ENCODE measurements at places on chromosomes 3 and 15.

GRCh38 chr3:124964387-124964786, 29.8 kb upstream of the MUC13 start:
- no peak for DNase-seq

GRCh38 chr3:150114873-150115540, 144.3 kb upstream of the PFN2 start:
- DNase-seq: no peak

DNA sequence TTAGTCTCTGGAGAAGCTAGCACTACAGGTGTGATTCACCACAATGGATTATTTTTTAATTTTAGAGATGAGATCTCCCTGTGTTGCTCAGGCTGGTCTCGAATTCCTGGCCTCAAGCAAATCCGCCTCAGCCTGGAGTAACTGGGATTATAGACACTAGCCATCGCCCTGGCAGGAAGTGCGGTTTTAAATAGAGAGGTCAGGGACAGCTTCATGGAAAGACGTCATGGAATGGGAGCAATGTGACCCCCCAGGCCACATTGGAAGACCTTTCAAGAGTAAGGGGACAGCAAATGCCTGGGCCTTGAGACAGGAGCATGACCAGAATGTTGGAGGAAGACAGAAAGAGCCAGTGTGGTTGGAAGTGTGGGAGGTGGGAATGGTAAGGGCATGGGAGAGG, 2.2 kb upstream of the ISG20 start:
- no peak for DNase-seq

DNA sequence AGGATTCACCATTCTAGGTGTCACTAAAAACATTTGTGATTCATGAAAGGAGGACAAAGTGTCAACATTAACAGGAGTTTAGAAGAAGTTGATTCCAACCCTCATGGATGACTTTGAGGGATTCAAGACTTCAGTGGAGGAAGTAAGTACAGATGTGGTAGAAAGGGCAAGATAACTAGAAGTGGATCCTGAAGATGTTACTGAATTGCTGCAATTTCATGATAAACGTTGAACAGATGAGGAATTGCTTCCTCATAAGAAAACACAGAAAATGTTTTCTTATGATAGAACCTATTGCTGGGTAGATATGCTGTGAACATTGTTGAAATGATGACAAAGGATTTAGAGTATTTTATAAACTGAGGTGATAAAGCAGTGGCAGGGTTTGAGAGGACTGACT, 23.5 kb upstream of the ATP2C1 start:
- DNase-seq: no peak

DNA sequence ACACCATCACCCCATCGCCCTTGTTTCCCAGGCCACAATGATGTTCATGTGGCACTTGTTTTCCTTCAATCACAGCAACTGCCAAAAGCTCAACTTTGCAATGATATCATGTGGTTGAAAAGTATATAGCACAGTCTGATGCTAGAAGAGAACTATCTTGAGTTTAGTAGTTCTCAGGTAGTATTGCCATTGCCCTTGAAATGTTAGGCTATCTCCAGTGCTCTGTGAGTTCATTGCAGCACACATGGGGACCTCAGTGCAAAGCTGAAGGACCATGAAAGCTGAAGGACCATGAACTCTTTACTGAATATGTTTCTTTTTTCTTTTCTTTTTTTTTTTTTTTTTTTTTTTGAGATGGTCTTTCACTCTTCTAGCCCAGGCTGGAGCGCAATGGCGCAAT, 35.9 kb upstream of the SAMMSON start:
- DNase-seq: no peak
